ENCODE measurements at places on chromosomes 12 and 14. TPM values are rescaled to one million over a fixed set of nuclear protein-coding genes. Genes with fewer than 3 reads are reported as not detected.

SMIM41 gene
- 0.54 TPM for total RNA-seq

RHOJ gene
- total RNA-seq: not detected

ZC3H14 gene
- 39.8 TPM for total RNA-seq

- no peak overlapping the region for H3K27ac ChIP-seq
- H3K36me3 ChIP-seq: no peaks in the 10 kb centered on the region
- DNase-seq: no peak
- no peaks in the 10 kb centered on the region for H3K27me3 ChIP-seq
These were observed 346.2 kb upstream of the FAR2 start for GRCh38 chr12:28802706-28803438.

- DNase-seq: no peak
- no peaks in the 10 kb centered on the region for H3K4me1 ChIP-seq
- peaks cover 40% of the 10 kb centered on the region for H3K36me3 ChIP-seq
- H3K27me3 ChIP-seq: no peaks in the 10 kb centered on the region
- H3K4me3 ChIP-seq: no peak overlapping the region
These were observed 11.9 kb downstream of the CALM1 start for GRCh38 chr14:90408713-90409112.

Data from CD4-positive, CD25-positive, alpha-beta regulatory T cell (primary cell).